Putamen (tissue), 1 donor: ENCODE measurements at places on chromosomes 12 and 14.

- no peak for DNase-seq
These were observed 132.1 kb downstream of the SAMD4A start for GRCh38 chr14:54698966-54699530.

GRCh38 chr14:64212666-64213065 lies 81.5 kb downstream of the ESR2 start:
- no peak for DNase-seq

GRCh38 chr12:42584651-42585111 lies 4.9 kb downstream of the PRICKLE1 start:
- DNase-seq = no peak

GRCh38 chr14:98404811-98405210 lies 867.2 kb downstream of the BCL11B start:
- no peak for DNase-seq

DNA sequence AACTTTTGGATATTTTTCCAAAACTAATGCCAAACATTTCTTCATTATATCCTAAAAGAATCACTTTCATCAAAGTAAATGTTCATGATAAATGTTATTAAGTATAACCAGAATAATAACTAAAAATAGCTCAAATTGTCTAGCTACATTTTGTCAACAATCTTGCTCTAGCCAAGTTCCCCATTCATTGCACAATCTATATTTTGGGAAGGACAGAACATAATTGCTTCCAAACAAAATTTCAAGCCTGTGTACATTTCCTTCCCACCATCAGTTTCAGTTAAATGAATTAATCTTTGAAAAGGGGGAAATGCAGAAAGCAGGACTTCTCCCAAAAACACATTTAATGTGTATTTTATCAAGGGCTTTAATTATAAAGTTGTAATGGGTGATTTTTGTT lies 98.0 kb upstream of the PLEKHG7 start:
- no peak for DNase-seq

- no peak for DNase-seq
These were observed 193.8 kb downstream of the SYT1 start for GRCh38 chr12:79058342-79058741.

- DNase-seq = no peak
These were observed 8.3 kb downstream of the ATP2B1 start for GRCh38 chr12:89700191-89700810.

GRCh38 chr12:67047634-67048033 lies 221.5 kb upstream of the CAND1 start:
- DNase-seq = no peak

DNA sequence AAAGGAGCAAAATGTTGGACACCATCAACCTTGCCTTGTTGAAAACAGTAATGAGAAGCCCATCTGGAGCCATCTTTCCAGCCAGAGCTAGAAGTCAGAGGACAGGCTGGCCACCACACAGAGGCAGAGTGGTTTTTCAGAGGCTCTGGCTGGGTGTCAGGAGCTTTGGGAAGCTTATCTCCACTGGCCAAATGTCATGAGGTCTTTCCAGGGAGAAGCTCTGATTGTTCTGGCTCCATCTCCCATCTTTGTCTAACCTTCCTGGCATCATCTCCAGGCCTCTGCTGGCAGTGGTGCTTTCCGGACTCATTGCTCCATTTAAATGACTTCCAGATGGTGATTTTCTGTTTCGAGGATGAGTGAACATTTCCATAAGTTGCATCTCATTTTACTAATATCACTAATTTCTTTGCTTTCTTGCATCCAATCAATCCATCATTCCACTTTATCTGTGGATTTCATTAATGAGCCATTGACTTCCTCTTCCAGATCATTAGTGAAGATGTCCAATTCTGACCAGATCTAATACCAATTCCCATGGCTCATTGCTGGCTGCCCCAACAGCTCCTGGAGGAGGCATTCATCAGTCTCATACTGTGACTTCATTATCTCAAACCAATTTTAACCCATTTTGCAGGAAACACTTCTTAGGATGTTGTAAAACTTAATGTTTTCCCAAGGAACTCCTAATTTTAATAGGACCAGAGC lies 35.3 kb upstream of the TMTC1 start:
- DNase-seq = no peak

- no peak for DNase-seq
These were observed 10.9 kb upstream of the MYL2 start for GRCh38 chr12:110931315-110931728.
